ENCODE measurements at places on chromosomes 4 and X.

- DNase-seq = no peak
Measured at GRCh38 chrX:79133904-79134303, 10.6 kb upstream of the GPR174 start.

DNA sequence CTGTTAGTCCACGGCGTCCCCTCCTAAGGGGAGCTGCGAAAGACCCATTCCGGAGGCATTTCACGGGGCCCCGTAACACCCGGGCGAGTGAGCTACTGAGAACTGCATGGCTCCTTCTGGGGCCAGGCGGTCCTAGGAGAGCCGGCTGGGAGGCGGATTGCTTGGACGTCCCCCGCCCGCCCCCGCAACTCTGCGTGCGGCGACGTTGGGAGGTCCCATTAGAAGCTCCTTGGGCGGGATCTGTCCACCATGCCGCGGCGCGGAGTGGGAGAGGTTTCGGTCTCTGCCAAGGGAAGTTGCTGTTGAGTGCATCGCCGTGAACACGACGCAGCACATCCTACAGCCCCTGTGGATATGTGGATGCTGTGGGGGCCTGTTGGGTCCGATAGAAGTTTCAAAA is 85.4 kb upstream of the IGFBP7 start:
- no peak for DNase-seq

DNA sequence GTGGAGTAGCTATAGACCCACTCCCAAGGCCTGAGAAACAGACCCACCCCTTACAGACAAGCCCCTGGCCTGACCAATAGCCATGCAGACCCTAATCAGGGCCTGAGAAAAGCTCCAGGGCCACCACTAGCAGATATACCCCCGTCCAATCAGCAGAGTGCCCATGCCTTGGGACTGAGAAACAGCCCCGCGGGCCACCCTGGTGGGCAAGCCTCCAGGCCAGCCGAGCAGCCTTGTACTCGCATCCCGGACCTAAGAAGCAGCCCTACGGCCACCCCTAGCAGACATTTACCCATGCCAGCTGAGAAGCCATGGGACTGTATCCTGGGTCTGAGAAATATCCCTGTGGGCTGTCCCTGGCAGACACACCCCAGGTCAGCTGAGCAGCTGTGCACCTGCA is 436.5 kb downstream of the SMARCA1 start:
- DNase-seq = no peak

GRCh38 chr4:153113061-153113837 is 91.0 kb upstream of the TRIM2 start:
- no peak for DNase-seq

GRCh38 chrX:150198776-150199175 is 164.3 kb upstream of the MAMLD1 start:
- DNase-seq = no peak

GRCh38 chrX:48003367-48003757 is 427 bp downstream of the ZNF182 start:
- DNase-seq = no peak

GRCh38 chr4:576991-577498 is 950 bp upstream of the TMEM271 start:
- DNase-seq = no peak

- no peak for DNase-seq
Measured at GRCh38 chr4:168188754-168189153, 96.4 kb downstream of the ANXA10 start.

- no peak for DNase-seq
Measured at GRCh38 chr4:116520886-116521285, 564.5 kb downstream of the TRAM1L1 start.

GRCh38 chrX:39890807-39891206 is 207.0 kb downstream of the BCOR start:
- DNase-seq = no peak

DNA sequence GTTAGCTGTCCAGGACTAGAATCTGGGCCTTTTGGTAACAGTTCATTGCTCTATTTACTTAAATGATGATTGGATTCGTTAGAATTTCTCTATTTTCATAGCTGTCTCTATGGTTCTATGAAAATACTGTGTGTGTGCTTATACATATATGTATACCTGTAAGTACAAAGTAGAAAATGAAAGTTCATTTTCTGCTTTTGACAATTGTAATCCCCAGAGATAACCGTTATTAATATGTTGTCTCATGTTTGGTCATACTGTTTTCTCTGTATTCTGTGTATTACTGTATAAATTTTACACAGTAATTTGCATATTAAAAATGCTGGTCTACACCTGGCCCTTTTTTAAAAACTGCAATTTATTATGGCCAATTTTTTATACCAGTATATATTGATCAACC is 55.4 kb downstream of the CLCN3 start:
- DNase-seq = no peak

DNA sequence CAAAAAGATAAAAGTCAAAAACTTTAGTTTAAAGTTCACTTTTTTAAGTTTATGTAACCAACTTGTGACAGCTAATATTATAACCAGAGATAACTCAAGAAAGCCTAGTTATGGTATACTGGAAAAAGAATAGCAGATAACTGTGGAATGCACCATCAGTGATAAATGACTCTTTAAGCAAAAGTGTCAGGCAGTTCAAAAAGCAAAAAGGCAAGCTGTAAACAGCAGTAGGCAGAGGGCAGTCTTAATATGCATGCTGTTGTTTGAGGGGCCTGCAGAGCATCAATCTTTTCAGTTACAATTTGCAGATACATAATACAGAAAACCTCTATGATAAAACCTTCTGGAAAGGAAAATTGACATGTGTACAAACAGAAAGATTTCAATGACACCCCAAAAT is 81.8 kb upstream of the JADE1 start:
- no peak for DNase-seq

GRCh38 chr4:10015140-10015753 is 6.0 kb downstream of the SLC2A9 start:
- DNase-seq = no peak

- no peak for DNase-seq
Measured at GRCh38 chr4:163404580-163404979, 60.9 kb downstream of the NPY5R start.

- DNase-seq = no peak
Measured at GRCh38 chr4:102404431-102404969, 59.2 kb upstream of the SLC39A8 start.

DNA sequence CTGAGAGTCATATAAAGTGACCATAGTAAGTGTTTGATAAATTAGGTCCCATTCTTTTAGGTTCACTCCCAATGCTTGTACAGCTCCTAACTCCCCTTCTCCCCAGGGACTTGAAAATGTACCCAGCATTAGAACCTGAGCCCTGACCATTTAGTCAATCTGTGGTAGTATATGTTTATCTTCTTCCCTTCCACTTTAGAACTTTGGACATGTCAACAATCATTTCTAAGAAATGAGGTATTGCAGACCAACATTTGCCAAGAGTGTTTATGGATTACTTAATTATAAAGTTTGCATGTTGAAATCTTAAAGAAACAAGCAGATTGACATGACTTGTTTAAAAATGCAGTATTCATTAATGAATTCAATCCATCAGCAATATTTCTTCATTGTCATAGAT is 26.0 kb downstream of the AFM start:
- DNase-seq = no peak

- no peak for DNase-seq
Measured at GRCh38 chr4:11589676-11590075, 161.0 kb upstream of the HS3ST1 start.

DNA sequence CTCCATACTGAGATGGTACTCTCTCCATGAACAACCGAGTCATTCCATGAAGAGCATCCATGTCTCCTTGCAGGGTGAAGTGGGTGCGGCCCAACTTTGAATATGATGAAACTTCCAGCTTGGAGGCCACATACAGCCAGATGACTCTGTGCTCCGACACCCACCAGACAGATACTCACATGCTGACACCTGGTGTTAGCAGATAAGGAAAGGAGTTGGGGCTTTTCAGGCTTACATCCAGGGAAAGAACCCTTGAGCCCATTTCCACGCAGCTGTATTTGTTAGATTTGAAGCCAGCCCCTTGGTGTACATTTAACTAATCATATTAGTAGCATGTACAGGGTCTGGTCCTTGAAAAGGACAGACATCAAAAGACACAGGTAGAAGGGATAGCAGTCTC is 62.1 kb upstream of the PRRG3 start:
- no peak for DNase-seq

DNA sequence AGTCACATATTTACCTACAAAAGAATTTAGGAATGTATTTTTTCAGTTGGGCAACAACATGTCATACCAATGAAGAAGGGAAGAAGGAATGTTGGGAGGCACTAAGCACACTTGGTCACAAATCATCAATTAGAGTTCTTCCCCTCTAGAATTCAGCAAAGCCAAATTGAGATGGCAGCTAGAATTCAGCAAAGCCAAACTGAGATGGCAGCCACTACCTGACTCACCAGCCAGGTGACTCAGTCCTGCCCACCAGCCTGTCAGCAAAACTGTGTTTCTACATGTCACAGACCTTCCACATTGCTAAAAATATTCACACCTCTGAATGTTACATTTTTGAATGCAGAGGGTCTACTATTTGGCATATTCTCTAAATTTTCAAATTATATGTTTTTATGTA is 63.2 kb upstream of the NOCT start:
- DNase-seq = no peak

- DNase-seq = peak; percentile 1
Measured at GRCh38 chr4:127479031-127479622, 153.6 kb upstream of the INTU start.

DNA sequence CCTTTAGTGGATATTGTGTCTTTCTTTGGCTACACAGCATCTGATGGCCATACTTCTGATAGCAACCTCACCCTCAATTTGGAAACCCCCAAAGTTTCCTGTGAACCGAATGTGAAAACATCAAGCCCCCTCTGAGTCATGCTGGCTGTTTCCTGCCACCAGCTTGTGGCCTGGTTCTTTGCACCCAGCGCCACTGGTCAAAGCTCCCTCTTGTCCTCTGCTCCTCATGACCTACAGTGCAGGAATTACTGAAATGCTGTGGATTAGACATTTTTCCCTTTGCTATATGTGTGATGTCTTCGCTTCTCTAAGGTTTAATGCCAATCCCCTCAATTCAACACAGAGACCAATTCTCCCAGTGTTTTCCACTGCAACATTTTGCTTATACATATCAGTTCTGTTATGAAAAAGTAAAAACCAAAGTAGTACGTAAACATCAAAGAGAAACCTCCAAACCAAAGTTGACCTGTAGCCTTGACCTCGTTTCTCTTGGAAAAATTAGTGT is 224.0 kb upstream of the TENM3 start:
- no peak for DNase-seq

GRCh38 chr4:98786866-98787265 is 128.5 kb upstream of the TSPAN5 start:
- no peak for DNase-seq

DNA sequence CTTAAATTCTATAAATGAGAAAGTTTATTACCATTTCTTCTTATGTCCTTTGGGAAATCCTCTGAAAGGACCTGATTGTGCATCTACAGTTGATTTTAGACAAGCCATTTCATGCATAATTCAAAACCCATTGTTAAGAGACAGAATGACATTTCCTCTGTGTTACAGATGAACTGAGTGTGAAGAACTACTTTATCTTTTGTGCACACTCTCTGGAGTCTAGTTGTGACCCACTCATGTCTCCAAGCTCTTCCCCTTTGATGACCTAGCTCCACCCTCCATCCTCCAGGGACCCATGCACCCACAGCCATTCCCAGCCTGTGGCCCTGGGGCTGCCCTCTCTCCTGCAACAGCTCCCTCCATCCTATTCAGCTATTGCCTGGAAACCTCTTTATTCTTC is 57.5 kb upstream of the BMPR1B start:
- DNase-seq = no peak

GRCh38 chrX:2330910-2331309 is 169.9 kb downstream of the DHRSX start:
- no peak for DNase-seq

- DNase-seq = no peak
Measured at GRCh38 chr4:47913861-47914219, 543 bp downstream of the NFXL1 start.

GRCh38 chr4:37001688-37002436 is 242.7 kb upstream of the NWD2 start:
- DNase-seq = no peak

GRCh38 chr4:48498895-48499294 is 8.8 kb downstream of the ZAR1 start:
- no peak for DNase-seq

DNA sequence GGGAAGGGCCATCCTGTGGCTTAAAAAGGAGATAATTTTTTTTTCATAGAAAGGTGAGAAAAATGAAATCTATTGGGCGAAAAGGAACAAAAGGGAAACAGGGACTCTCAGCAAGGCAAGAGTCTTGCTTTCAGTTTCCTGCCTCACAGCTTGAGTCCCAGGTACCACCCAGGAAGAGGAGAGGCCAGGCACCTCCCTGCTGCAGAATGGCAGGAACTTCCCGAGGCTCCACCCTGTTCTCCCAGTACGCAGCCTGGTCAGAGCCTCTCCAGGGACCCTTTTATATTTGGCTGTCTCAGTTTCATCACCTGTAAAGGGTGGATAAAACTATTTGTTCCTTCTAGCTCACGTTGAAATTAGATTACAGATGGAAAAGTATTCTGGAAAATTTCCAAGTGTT is 33.8 kb downstream of the UCHL1 start:
- no peak for DNase-seq

DNA sequence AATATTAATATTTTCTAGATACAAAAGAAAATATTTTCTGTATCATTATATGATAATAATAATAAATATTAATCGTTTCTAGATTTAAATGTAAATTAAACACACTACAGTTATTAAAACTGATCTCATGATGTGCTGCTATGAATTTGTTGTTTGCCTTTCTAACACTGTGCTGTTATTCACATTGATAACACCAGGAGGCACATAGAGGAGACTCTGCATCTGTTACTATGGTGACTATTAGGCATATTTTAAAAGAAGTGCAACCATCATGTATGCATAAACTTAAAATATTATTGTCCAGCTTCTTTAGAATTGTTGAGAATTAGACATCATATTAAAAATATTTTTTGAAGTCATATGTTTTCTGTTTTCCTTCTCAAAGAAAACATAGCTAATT is 11.8 kb upstream of the PDGFC start:
- no peak for DNase-seq

GRCh38 chr4:13881892-13882291 is 254.4 kb upstream of the BOD1L1 start:
- DNase-seq = no peak

DNA sequence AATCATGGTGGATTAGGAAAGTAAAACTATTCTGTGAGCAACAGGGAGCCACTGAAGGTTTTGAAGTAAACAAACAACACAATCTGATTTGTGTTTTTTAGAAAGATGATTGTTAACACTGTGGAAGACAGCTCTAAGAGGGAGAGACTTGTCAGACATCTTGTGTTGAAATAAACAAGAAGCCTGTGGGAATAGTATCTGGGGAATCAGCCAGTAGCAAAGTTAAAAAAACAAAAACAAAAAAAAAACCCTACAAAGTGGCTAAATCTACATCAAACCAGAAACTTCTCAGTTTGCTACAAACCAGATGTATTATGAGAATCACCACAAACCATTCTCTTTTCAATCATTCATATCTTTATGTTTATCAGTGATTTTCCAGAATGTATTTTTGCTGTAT is 125.7 kb upstream of the GPC4 start:
- DNase-seq = no peak

GRCh38 chr4:10456595-10457254 is 501 bp downstream of the ZNF518B start:
- peak; percentile 26 for DNase-seq

Measured in NCI-H2171 (cell line).